ENCODE measurements at places on chromosomes 16 and 17.

GRCh38 chr16:30491744-30492308 is 19.3 kb downstream of the ITGAL start:
- DNase-seq: no peak

DNA sequence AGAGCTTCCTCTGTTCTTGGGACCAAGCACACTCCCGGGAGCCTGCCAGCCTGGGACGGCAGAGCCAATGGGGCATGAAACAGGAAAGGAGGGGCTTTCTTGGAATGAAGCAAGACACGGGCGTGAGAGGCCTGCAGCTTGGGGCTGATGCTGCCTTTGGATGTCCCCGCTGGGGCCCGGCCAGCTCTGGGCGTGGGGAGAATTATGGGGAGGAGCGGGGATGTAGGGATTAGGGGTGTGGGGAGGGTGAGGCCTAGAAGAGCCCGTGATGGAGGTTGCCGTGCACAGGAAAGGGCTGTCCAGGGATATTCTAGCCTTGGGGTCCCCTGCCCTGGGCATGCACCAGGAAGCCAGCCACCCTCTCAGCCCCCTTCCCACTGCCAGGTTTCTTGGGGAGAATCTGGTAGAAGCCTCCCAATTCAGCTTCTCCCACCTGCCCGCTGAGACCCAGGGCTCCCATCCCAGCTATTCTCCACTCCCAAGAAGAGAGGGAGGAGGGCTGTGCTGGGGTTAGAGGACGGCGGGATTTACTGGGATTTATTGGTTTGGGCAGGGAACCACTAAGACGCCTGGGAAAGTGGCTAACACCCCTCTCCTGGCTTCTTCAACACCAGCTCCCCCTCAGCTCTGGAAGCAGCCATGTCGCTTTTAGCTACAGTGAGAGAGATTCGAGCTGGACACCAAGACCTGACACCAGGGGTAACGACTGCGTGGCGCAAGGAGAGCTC is 20.0 kb upstream of the NXPH3 start:
- no peak for DNase-seq

GRCh38 chr17:61662741-61663140 is 71.7 kb upstream of the NACA2 start:
- no peak for DNase-seq

GRCh38 chr17:81656835-81657234 is 493 bp upstream of the PDE6G start:
- no peak for DNase-seq

- no peak for DNase-seq
These were observed 16.0 kb upstream of the SOX9 start for GRCh38 chr17:72104863-72105234.

GRCh38 chr17:18139949-18140348 is 31.4 kb downstream of the MYO15A start:
- no peak for DNase-seq

DNA sequence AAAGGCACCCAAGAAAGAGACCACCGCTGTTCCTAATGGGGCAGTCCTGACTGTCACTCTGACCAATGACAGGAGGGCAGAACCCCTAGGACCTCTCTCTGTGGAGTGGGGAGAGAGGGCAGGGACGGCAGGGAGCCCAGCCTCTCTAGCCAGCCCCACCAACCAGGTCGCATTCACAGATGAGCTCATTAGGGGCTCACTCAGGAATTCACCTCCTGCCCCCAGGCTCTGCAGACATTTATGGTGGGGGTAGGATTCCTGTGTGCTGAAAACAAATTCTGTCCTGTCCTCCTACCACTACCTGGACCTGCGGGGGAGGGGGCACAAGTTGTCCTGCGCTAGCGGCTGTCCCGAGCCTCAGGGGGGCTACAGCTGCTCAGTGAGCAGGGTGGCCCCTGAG is 27.7 kb upstream of the GPRC5C start:
- DNase-seq: no peak

- no peak for DNase-seq
These were observed 111.3 kb downstream of the C16orf78 start for GRCh38 chr16:49484936-49485335.

GRCh38 chr17:1043601-1044251 is 46.8 kb downstream of the TIMM22 start:
- DNase-seq: no peak

GRCh38 chr17:31627960-31628359 is 231.1 kb downstream of the COPRS start:
- no peak for DNase-seq

- no peak for DNase-seq
These were observed 796 bp downstream of the NPB start for GRCh38 chr17:81902653-81903414.

- DNase-seq: no peak
These were observed 65.2 kb upstream of the TOB1 start for GRCh38 chr17:50931144-50931908.

GRCh38 chr17:82097184-82097918 is 685 bp downstream of the FASN start:
- no peak for DNase-seq

DNA sequence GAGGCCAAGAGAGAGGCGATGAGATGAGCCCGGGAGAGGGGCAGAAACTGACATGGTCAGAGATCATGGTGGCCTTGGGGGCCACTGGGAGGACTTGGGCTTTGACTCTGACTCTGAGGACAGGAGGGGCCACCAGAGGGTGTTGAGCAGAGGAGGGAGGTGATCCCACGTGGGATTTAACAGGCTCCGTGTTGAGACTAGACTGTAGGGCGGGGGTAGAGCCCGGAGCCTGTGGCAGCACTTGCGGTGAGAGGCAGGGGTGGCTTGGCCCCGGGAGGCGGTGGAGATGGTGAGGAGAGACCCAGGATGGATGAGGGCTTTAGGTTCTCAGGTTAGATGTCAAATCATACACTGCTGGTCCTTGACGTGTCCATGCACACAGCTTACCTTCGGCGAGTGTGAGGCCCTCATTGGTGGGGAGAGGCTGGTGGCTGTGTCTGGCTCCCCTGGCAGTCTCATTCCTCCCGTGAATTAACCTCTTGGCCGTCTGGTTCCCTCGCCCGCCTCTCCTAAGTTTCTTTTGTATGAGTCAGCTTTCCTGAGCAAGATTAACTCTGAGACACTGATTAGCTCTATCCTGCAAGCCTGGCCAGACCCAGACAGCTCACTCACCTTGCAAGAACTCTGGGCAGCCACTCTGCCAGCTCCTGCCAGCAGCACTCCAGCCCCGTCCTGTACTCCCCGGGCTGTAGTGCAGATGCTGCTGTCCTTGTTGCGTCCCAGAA is 39.7 kb downstream of the VPS35L start:
- DNase-seq: no peak

DNA sequence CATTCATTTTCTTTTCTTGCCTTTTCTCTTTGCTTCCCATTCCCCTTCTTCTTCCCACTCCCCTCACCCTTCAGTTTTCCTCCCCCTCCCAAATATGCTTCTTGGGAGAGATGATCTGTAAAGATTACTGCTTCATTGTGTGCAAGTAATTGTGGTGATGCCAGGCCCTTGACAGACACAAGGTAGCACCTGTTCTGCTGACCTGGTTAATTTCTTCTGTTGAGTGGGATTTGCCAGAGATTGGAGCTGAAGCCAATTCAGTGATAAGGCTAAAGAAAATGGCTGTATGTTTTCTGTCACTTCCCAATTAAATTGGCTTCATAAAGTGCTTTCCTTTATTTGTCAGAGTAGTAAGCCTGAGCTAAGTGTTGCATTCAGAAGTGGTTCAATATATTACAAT is 44.5 kb downstream of the AATF start:
- DNase-seq: no peak

GRCh38 chr16:15650698-15651171 is 690 bp downstream of the NDE1 start:
- no peak for DNase-seq

DNA sequence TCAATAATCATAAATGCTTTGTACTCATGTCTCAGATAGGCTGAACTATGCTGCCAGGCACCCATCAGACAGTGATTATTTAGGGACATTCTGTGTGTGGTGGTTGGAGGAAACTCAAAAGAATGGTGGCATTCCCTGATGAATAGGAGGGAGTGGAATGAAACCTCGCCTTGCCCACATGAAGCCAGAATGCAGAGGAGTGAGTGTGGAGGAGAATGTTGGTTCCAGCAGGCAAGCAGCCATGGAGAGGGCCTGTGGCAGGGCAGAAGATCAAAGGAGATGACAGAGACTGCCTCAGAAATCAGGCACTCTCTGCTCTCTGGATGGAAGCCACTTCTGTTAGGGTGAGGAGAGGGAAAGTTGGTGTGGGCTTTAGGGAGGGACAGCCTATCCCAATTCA is 22.5 kb downstream of the KCTD19 start:
- no peak for DNase-seq

- DNase-seq: no peak
These were observed 149.5 kb downstream of the TMEM132E start for GRCh38 chr17:34728771-34729310.

DNA sequence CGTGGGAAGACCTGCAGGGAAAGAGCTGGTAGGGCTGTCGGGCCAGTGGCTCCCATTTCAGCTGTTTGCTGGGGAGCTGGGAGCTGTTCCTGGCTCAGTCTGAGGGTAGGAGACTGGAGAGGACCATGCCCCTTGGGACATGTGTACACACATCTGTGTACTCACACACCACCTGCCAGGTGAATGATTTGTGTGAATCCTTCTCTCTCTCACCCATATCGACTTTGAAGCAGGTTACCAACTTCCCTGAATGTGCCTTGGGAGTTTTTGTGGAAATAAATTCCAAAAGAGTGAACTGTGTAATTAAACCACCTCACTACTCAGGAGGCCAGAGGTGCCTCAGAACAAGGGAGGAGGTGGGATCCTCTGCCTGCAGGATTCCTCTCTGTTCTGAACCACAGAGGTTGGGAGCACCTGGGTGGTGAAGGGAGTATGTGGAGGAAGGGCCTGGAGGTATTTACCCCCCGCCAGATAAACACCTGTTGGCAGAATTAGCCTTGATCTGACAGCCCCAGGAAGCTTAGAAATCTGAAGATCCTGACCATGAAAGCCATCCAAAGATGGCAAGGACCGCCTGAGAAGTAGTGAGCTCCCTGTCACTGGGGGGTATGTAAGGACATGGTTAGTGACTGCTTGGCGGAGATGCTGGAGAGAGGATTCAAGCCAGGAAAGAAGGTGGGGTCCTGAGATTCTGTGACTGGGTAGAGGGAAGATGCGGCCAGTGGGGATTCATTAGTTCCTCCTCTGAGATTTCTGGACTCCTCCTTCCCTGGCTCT is 3.3 kb downstream of the ABCC3 start:
- no peak for DNase-seq

GRCh38 chr17:81054881-81055370 is 20.0 kb downstream of the BAIAP2 start:
- DNase-seq: no peak

- DNase-seq: no peak
These were observed 83.8 kb downstream of the MARF1 start for GRCh38 chr16:15559176-15559575.

DNA sequence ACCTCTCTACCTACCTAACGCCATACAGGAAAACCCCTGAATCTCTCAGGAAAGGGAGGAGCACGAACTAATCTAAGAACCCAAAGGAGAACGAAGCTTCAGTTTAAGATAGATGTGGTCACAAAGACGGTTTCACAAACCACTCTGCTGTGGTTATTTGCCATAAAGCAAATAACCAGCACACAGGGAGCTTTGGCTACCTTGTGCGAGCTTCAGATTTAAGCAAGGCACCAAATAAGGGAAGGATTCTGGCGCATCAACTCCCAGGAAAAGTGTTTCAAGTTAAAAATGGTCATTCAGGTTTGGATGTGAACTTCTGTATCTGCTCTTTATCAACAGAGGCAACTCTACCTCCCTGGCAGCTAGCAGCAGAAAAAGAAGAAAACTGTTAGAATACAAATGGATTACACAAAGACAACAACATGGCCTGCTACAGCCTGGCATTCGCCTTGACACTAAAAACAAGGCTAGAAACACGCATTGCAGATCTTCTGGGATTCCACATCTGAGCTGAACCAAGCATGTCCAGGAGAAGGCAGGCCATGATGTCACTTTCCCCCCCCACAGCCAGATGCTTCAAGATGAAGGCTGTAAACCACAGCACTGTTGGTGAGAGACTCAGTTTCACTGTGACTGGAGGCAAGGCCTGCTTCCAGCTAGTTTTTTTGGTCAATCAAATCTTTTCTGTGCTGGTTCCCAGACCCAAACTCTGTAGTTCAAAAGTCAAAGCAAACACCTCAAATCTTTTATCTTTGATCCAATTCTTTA is 43.6 kb downstream of the SMG6 start:
- no peak for DNase-seq

DNA sequence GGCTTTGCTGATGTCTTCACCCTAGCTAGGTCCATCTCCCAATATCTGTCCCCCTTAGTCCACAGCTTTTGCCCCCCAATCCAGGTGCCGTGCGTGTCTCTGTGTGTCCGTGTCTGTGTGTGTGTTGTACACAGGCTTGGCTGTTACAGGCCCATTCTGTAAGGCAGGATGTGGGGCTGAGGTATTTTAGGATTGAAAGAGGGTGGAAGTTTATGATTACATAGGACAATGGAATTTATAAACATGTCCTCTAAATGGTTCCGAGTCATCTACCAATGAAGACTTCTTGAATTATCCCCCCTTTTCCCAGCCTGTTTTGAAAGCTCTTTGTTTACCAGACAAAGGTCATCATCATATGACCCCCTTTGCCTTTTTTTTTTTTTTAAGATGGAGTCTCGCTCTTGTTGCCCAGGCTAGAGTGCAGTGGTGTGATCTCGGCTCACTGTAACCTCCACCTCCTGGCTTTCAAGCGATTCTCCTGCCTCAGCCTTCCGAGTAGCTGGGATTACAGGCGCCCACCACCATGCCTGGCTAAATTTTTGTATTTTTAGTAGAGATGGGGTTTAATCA is 21.9 kb downstream of the ACE start:
- no peak for DNase-seq

GRCh38 chr17:8465356-8465755 is 29.7 kb downstream of the NDEL1 start:
- DNase-seq: no peak

- no peak for DNase-seq
These were observed 13.5 kb upstream of the ERCC4 start for GRCh38 chr16:13906168-13907089.

GRCh38 chr17:17570798-17571716 is 20.5 kb downstream of the PEMT start:
- DNase-seq: no peak

GRCh38 chr17:78677303-78678221 is 100.4 kb upstream of the DNAH17 start:
- DNase-seq: no peak

GRCh38 chr16:15897834-15898254 is 9.4 kb upstream of the CEP20 start:
- no peak for DNase-seq

DNA sequence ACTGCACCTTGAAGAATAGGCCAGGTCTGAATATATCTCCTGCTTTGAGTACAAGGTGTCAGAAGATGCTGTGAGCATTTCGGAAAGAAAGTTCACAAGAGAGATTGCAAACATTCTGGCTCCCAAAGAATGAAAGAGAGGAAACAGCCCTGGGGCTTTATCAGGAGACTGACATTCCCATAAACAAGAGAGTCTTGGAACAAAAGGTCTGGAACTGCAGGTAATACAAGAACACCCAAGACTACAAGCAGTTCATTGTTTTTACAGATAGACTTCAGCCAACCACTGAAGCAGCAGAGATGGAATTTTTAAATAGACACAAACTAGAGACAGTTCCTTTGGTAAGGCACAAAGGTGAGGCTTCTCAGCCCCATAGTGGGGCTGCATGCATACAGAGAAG is 14.4 kb downstream of the HSD17B2 start:
- DNase-seq: no peak

Measured in stimulated activated CD4-positive, alpha-beta T cell treated with anti-CD3 and anti-CD28 coated beads, TNF-alpha, amount 100 ng/mL, for 1 hour (primary cell).